T-helper 22 cell (primary cell): ENCODE measurements at places on chromosomes 11 and 22.

GRCh38 chr11:67118181-67118766 lies 789 bp upstream of the KDM2A start:
- DNase-seq: peak; percentile 34

GRCh38 chr22:43726322-43726721 lies 85.8 kb downstream of the EFCAB6 start:
- no peak for DNase-seq

GRCh38 chr22:24905909-24906308 lies 40.6 kb downstream of the LHFPL7 start:
- DNase-seq: no peak

DNA sequence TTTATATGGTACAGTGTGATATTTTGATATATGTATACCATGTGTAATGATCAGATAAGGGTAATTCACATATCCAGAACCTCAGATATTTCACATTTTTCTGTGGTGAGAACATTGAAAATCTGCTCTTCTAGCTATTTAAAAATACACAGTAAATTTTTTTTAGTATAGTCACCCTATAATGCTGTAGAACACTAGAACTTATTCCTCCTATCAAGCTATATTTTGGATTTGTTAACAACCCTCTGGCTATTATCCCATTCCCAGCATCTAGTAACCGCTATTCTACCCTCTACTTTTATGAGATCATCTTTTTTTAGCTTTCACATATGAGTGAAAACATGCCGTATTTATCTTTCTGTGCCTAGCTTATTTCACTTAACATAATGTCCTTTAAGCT lies 65.5 kb upstream of the SYT9 start:
- no peak for DNase-seq

DNA sequence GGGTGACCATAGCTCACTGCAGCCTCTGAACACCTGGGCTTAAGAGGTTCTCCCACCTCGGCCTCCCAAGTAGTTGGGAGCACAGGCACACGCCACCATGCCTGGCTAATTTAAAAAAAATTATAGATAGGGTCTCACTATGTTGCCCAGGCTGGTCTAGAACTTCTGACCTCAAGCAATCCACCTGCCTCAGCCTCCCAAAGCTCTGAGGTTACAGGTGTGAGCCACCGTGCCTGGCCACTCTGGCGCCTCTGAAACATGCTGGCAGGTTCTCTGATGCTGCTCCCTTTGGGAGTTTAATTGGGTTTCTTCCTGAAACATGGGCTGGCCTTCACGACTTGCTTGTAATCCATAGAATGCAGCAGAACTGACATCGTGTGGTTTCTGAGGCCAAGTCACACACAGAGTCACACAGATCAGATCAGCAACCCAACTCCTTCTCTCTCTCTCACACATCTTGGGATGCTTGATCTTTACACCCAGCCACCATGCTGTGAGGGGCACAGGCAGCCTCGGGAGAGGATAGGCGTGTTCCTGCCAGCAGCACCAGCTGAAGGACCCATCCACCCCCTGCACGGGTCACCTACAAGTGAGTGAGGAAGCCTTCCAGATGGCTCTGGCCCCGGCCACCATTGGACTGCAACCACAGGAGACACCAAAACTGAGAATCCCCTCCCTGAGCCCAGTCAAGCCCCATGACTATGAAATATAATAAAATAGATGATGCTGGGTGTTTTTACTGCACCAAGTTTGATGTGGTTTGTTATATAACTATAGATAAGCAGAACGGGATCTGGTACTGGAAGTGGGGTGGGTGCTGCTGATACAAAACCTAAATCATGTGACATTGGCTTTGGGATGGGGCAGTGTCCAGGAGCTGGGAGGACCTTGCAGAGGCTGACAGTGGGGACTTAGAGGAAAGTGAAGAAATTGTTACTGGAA lies 3.1 kb upstream of the GSC2 start:
- no peak for DNase-seq

DNA sequence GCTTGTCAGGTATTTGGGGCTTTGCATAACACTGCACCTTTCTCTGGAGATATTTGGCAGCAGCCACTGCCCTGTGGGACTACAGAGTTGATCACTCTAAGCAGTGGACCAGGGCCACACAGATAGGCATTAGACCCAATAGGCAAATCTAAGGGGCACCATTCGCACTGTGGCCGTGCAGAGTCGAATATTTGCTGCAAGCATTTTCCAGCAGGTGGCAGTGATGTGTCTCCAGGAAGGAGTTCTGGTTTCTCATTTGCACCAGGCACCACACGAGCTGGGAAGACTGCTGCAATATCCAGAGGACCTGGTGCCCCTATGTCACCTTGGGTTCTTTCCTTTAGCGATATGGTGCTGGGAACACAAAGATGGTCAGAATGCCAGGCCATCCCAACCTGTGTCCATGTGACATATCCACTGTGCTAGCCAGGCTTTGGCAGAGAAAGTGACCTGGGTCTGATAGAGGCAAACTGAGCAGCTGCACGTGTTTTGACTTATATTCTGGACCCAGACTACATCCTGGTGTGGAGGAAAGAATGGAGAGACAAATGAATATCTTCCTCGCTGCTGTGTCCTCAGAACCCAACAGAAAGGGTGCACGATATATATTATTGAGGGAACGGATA lies 318.7 kb downstream of the BUD13 start:
- no peak for DNase-seq

DNA sequence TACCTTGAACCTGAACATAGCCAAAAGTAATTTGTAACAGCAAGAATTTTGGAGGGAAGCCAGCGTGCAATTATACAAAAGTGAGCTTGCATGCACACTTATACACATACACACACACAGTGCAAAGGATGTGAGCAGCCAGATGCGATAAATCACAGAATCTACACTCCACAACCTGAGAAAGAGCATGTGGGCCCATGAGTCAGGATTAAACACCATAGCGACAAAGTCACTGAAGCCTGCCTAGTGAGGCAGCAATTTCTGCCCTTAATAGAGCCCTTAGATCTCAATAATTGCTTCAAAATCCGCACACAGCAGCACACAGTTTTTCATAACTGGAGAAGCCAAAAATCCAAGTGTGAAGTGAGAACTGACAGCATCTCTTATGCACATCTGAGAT lies 42.6 kb upstream of the TEAD1 start:
- DNase-seq: no peak

- no peak for DNase-seq
Observed at GRCh38 chr11:103812680-103813079, 223.8 kb upstream of the DDI1 start.

DNA sequence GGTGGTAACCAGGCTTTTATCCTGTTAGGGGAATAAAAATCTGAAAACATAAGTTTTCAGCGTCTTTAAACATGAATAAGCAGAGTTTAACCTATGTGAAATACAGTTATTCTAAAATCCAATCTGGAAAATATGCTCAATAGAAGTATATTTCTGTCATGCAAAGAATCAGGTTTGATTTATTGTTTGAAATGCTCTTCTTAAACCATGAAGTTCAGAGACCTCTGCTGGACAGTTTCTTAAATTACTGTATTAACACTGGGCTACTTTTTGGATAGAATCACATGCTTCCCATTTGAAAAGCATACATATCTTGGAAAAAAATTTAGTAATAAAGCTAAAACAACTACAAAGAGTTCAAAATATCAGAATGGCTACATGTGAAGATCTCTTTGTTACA lies 25.4 kb downstream of the APIP start:
- DNase-seq: no peak

- no peak for DNase-seq
Observed at GRCh38 chr11:120908461-120909181, 115.3 kb upstream of the TBCEL start.

DNA sequence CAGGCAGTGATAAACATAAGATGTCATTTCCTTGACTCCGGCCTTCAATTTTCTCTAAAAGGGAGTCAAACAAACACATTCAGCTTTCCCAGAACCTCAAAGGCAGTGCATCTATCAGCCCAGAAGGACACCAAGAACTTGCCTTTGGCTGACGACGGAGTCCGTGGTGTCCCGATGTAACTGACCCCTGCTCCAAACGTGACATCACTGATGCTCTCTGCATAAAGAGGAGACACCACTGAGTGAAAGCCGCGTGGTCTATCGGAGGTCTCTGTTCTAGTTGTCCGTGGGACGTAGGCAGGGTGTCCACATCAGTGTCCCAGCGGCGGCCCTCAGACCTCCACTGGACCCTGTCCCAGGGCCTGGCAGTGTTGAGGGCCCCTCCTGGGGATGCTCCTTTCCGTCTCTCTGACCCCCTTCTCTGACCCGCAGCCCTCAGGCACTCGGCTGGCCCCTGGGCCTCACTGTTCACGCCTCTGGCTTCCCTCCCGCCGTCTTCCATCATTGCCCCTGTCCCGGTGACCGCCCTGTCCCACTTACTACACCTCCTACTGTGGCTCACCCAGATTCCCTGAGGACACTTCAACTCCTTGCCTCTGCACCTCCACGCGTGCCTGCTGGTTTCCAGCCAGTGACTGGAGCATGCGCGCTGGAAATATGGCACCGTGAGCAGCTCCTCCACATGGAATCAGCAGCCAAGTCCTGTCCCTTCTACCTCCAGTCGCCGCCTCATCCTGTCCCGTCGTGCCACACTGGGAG lies 70.4 kb downstream of the NCAPD3 start:
- no peak for DNase-seq

DNA sequence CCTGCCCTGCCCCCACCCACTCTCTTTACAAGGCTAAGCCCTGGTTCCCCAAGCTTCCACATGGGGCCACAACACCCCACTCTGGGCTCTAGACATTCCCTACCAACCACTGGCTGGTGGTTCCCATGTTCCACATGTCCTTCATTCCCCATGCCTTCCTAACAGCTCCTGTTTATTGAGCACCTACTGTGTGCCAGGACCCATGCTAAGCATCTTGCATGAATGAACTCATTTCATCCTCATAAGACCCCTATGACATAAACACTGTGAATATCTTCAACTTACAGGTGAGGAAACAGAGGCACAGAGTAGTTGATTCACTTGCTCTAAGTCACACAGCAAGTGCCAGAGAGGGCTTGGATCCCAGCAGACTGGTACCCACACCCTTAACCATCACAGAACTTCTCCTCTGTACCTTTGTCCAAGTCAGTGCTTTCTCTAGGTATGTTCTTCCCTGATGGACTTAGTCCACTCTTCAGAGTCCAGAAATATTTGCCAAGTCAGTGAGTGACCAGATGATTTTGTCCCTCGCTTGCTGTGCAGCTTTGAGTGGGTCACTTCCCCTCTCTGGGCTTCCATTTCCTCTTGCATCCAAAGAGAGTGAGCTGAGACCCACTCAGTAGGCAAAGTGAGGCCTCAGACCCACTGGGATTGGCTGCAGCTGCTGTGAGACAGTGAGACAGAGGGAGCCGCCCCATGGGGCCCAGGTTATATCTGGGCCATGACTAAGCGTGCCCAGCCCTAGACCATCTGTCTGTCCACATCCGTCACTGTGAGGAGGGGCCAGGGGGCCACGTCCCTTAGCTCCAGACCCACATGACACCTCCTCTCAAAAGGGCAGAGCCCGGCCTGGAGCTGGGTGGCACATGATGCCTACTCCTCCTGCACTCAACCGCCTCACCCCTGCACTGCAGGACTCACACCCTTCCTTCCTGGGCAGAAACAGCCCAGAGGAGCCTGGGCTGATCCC lies 132.4 kb downstream of the MN1 start:
- DNase-seq: no peak

GRCh38 chr22:24431309-24432034 lies 4.1 kb downstream of the ADORA2A start:
- no peak for DNase-seq

- DNase-seq: no peak
Observed at GRCh38 chr22:35226958-35227647, 30.2 kb upstream of the HMGXB4 start.

DNA sequence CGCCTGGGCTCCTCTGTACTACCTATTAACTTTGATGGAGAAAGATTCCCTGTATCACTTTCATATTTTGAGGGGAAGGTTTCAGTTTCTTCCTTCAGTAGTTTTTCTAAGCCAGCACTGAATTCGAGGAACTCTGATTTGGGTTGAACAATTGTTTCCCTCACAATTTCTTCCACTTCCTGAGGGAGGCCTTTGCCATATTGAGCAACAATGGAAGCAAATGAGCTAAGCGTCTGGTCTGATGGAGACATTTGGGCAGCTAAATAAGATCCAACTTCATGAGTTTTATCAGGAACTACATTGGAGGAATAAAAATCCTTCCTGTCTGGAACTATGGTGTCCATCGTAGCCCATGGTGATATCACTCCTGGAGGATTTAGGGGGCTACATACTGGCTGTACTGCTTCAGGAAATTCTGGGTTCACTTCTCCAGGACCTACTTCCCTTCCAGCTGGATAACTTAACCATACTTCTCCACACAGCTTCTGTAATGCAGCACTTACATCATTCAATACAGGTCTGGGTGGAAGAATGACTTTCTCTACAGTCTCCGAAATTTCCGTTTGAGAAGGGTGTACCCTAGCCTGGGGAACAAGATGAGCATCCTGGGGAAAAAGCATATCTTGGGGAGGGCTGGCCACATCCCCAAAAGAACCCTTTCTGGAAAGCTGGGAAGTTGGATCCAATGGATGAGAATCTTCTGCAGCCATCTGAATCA lies 38.9 kb upstream of the CCDC89 start:
- DNase-seq: no peak

- no peak for DNase-seq
Observed at GRCh38 chr22:23196165-23196564, 15.9 kb downstream of the BCR start.

GRCh38 chr11:12901272-12901671 lies 107.8 kb upstream of the RASSF10 start:
- no peak for DNase-seq

DNA sequence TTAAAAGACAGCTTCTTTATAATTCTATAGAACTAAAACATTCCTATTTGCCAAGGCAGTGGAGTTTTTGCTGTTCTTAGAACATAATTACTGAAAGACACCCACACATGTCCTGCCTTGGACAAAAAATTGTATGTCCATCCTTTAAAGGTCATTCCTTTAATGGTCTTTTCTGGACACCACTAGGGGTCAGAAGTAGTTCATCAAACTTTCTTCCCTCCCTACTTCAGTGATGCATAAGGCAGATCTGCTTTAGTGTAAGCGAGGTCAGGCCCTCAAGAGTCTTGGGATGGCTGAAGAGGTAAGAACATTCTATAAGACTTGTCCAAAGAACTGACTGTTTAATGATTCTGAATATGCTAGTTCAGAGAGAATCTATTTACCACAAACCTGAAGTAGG lies 4.3 kb upstream of the OR51V1 start:
- DNase-seq: no peak

DNA sequence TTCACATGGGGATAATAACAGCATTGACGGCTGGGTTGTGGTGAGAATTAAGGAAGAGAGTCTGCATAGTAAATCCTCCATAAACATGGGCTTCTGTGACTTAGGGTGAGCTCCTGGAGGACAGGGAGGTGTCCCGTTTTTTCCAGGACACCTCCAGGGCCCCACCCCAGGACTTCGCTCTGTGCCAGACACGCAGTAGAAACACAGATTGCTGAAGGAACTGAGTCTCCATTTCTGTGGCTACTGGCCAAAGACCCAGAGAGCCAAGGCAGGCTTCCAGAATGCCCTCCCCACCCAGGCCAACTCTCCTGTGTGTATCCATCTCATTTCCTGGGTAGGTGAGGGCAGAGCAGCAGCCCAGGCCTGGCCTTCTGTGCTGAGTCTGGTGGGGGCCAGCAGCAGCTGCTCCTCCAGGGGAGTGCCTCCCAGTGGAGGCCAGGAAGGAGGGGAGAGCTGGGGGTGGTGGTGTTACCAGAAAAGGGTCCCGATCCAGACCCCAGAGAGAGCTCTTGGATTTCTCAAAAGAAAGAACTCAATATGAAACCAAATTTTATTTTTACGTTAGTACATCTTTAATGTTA lies 9.5 kb upstream of the RFPL3 start:
- no peak for DNase-seq

GRCh38 chr11:45026835-45027234 lies 76.2 kb upstream of the TP53I11 start:
- no peak for DNase-seq
